ENCODE measurements at places on chromosomes 13 and 19.

DNA sequence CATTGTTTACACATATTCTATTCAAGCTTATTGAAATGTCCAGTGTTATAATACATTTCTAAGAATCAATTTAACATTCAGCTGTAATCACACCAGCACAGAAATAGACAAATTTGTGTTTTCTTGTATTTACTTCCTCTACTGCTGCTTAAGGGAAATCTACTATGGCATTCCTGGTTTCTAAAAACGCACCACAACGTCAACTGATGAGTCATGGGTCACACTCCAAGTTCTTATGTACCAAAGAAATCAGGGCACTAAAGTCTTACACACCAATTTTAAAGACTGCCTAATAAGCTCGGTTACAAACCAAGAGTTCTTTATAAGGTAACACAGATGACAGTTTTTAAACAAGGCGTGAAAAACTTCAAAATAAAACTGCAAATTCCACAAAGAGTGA is 13.2 kb downstream of the LNX2 start:
- no peak for DNase-seq

DNA sequence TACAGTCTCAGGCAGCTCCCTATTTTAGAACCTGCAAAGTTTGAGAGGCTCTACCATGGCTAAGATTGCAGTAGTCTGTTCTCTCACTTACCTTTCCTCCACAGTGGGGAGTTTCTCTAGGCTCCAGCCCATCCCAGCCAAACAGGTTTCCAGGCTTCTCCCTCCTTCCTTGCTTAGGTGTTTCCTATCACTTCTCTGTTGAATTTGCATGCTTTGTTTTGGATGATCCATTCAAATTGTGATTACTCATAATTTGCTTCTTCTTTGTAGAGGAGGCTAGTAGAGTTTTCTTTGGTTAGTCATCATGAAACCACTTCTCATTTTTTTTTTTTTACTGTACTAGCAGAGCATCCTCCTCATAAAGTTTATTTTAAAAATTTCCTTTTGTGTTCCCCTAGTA is 1242.2 kb upstream of the MIR17HG start:
- no peak for DNase-seq

DNA sequence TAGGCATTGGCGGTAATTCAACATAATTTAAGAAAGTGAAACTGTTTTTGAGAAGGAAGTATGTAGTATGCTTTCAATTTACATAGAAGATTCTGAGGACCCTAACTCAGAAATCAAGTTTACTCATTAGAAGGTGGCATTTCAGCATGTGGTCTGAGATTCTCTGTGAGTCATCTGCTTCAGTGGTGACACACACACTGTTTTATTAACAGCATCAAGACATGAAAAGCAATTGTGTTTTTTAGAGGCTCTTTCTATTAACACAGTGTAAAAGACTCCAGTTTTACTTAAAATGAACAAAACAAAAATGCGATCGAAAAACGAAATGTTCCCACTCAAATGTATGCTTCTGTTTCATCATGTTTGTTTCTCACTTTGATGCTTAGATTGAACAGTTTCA is 802.1 kb upstream of the SLITRK6 start:
- DNase-seq: no peak

GRCh38 chr13:48567515-48568369 is 34.9 kb upstream of the RCBTB2 start:
- DNase-seq: no peak

Measured in central memory CD4-positive, alpha-beta T cell (primary cell).